ENCODE measurements at places on chromosomes 3 and 15.

DNA sequence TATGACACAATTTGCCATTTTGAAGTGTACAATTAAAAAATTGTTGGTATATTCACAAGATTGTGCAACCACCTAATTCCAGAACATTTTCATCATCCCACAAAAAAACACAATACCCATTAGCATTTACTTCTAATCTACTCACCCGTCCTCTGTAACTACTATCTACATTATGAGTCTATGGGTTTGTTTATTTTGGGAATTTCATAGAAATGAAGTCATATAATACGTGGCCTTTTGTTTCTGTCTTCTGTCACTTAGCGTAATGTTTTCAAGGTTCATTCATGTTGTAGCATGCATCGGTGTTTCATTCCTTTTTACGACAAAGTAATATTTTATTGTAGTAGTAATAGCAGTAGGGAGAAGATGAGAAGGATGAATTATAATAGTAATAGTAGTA is 55.2 kb upstream of the CNTN6 start:
- DNase-seq, result no peak

DNA sequence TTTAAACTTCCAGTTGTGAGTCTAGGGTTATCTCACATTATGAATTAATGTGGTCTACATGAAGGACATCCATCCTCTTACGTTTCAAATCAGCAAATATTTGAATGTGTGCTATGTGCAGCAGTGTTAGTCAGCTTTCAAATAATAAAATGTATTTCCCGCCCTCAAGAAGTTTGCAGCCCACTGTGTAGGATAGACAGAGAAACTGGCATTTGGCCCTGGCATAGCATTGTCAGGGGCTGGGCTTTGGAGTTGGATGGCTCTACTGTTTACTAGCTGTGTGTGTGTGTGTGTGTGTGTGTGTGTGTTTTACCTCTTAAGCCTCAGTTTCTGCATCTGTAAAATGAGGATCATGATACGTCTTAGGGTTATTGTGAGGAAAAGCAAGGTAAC is 400.5 kb upstream of the C2CD4B start:
- no peak for DNase-seq

GRCh38 chr3:64848822-64849221 is 161.0 kb upstream of the ADAMTS9 start:
- DNase-seq, result no peak

GRCh38 chr3:124784686-124785382 is 54.6 kb downstream of the UMPS start:
- no peak for DNase-seq

GRCh38 chr3:81436182-81436581 is 325.3 kb downstream of the GBE1 start:
- no peak for DNase-seq

All from esophagus squamous epithelium (tissue), 5 donors.